ENCODE measurements at places on chromosomes 7 and 10.

DNA sequence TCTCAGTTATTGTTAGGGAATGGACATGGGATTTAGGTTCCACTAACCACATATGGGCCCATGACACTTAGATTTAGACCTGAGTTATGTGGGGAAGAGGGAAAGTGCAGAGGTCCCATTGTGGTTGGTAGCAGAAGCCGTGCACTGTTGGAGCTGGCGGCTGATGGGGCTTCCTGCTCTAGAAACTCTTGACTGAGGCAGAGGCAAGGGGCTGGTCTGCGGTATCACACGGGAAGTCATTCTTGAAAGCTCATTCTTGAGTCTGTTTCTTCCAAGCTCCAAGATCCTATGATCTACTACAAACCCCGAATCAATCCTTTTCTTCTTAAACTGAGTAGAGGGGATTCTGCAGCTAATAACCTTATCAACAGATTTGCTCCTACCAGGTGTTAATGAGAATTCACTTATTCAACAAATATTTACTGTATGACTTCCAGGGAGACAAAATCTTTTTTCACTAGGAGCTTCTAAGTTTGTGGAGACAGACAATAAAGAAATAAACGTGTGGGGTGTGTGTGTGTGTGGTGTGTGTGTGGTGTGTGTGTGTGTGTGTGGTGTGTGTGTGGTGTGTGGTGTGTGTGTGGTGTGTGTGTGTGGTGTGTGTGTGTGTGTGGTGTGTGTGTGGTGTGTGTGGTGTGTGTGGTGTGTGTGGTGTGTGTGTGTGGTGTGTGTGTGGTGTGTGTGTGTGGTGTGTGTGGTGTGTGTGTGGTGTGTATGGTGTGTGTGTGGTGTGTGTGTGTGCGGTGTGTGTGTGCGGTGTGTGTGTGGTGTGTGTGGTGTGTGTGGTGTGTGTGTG is 57.1 kb downstream of the AOC1 start:
- H3K27ac ChIP-seq = no peak overlapping the region
- H3K27me3 ChIP-seq = peaks cover 12% of the 10 kb centered on the region
- no peak overlapping the region for H3K4me3 ChIP-seq
- DNase-seq = no peak
- no peaks in the 10 kb centered on the region for H3K36me3 ChIP-seq

- no peak overlapping the region for H3K4me3 ChIP-seq
- H3K4me1 ChIP-seq = peaks cover 17% of the 10 kb centered on the region
- DNase-seq = peak; percentile 65
- no peaks in the 10 kb centered on the region for H3K27me3 ChIP-seq
- no peak overlapping the region for H3K27ac ChIP-seq
Measured at GRCh38 chr7:73704640-73705550, 14.6 kb downstream of the STX1A start.

DNA sequence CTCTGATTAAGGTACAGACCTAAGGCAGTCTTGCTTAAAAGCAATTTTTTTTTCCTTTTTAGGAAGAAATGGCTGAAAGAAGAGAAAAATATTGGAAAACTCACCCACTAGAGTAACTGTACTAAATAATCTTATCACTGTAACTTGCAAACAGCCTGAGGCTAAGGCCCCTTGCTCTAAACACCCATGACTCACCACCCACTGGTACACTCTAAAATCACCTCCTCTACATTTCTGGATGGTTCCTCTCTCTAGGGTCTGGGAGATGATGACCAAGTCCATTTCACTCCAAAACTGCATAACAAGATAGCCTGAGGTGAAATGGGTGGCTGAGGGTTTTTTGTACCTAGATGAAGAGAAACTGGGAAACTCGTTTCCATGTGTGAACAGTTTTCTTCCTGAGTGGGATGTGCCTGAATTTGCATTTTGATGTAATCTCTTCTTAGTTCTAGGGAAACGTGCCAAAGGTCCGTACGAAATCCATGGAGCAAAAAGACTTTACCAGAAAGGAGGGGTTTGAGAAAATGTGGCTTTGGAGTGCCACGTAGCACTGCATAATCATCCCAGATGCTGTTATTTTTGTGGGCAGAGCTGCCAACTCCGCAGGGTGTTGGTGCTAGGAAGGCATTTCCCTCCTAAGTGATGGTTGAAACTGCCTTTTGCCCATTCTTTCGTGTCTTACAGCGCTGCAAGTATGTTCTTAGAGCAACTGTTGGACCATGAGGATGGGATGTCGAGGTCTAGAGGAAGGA is 113.5 kb upstream of the C10orf90 start:
- no peak for DNase-seq
- H3K4me3 ChIP-seq = no peak overlapping the region
- H3K27me3 ChIP-seq = no peaks in the 10 kb centered on the region
- no peaks in the 10 kb centered on the region for H3K36me3 ChIP-seq
- no peak overlapping the region for H3K27ac ChIP-seq

DNA sequence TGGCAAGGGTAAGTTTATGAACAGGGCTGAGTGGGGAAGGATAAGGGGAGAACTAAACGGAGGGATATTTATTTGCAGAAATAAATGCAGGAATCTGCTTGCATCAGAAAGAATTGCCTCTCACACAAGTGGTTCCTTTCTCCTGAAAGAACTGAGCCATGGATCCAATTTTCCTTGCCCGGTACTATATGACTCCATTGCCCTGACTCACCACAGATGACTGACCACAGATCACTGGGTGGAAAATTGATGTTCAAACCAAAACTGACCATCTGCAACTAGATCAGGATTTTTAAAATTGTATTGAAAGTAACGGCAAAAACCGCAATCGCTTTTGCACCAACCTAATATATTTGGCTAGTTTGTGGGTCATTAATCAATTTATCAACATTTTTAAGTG is 6.2 kb upstream of the MACC1 start:
- no peaks in the 10 kb centered on the region for H3K36me3 ChIP-seq
- no peak for DNase-seq
- H3K4me3 ChIP-seq = no peak overlapping the region
- no peaks in the 10 kb centered on the region for H3K27me3 ChIP-seq
- no peak overlapping the region for H3K27ac ChIP-seq

GRCh38 chr7:17472939-17473338 is 174.5 kb downstream of the AHR start:
- H3K4me1 ChIP-seq = no peaks in the 10 kb centered on the region
- H3K27me3 ChIP-seq = no peaks in the 10 kb centered on the region
- H3K36me3 ChIP-seq = no peaks in the 10 kb centered on the region
- H3K27ac ChIP-seq = no peak overlapping the region
- DNase-seq = no peak

GRCh38 chr10:125592897-125593296 is 90.1 kb downstream of the TEX36 start:
- no peaks in the 10 kb centered on the region for H3K27me3 ChIP-seq
- no peak overlapping the region for H3K4me3 ChIP-seq
- H3K27ac ChIP-seq = no peak overlapping the region
- no peak for DNase-seq

- H3K27me3 ChIP-seq = no peaks in the 10 kb centered on the region
- no peak for DNase-seq
- H3K4me1 ChIP-seq = no peaks in the 10 kb centered on the region
- H3K36me3 ChIP-seq = peaks cover 42% of the 10 kb centered on the region
- no peak overlapping the region for H3K4me3 ChIP-seq
Measured at GRCh38 chr10:339038-339391, 203.8 kb downstream of the ZMYND11 start.

DNA sequence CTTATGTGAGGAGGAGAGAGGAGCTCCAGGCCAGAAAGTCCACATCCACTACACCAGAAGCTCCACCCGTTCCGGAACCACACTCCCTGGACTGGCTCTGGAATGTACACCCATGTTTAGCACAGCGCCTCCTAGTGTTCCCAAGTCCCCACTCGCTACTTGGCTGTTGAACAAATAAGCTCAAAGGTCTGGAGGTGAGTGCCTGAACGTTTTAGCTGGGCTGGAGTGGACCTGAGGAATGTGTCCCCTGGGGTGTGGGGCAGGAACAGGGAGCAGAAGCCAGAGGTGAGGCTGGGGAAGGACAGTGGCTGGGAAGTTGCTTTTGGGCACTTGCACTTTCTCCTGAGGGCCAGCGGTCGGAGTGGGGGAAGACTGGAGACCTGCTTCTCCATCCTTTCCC is 164.1 kb upstream of the CDCA7L start:
- H3K27ac ChIP-seq = no peak overlapping the region
- DNase-seq = peak; percentile 56
- no peaks in the 10 kb centered on the region for H3K36me3 ChIP-seq
- H3K27me3 ChIP-seq = no peaks in the 10 kb centered on the region
- no peak overlapping the region for H3K4me3 ChIP-seq

DNA sequence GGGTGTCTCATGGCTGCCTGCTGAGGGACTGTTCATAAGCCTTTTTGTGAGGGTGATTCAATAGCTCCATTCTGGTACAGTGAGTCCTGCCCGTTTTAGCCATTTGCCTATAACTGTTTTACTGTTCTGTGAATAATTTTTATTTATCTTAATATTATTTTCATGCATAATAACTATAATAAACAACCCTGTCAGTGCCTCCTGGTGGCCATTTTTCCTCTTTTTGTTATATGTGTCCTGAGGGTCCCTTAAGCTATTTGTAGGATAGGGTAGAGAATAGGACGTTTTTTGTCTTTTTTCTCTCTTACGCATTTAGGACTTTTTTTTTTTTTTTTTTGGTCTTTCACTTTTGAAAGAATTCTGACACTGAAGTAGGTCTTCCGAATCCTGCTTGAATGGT is 2.9 kb downstream of the C1QL3 start:
- peaks cover 36% of the 10 kb centered on the region for H3K27me3 ChIP-seq
- no peak overlapping the region for H3K4me3 ChIP-seq
- no peaks in the 10 kb centered on the region for H3K36me3 ChIP-seq
- H3K4me1 ChIP-seq = peaks cover 27% of the 10 kb centered on the region
- no peak overlapping the region for H3K27ac ChIP-seq

DNA sequence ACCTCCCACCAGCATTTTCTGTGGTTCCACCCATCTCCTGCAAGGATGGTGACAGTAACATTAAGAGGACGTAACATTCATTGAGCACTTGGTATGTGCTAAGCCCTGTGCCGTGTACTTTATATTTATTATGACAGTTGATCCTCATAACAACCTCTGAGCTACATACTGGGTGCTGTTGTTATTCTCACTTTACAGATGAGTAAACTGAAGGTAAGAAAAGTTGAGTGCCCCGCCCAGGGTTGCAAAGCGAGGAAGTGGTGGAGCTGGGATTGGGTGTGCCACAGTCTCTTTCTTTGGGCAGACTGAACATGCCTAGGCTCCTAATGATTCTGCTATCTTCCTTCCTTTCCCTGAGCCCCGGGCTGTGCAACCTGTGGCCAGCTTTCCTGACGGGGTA is 107.4 kb downstream of the SH3PXD2A start:
- no peak overlapping the region for H3K4me3 ChIP-seq
- no peaks in the 10 kb centered on the region for H3K27me3 ChIP-seq
- no peaks in the 10 kb centered on the region for H3K36me3 ChIP-seq
- DNase-seq = no peak
- peaks cover 22% of the 10 kb centered on the region for H3K4me1 ChIP-seq

GRCh38 chr7:81507221-81507620 is 262.6 kb downstream of the HGF start:
- no peak overlapping the region for H3K4me3 ChIP-seq
- H3K36me3 ChIP-seq = no peaks in the 10 kb centered on the region
- no peaks in the 10 kb centered on the region for H3K27me3 ChIP-seq
- no peaks in the 10 kb centered on the region for H3K4me1 ChIP-seq

DNA sequence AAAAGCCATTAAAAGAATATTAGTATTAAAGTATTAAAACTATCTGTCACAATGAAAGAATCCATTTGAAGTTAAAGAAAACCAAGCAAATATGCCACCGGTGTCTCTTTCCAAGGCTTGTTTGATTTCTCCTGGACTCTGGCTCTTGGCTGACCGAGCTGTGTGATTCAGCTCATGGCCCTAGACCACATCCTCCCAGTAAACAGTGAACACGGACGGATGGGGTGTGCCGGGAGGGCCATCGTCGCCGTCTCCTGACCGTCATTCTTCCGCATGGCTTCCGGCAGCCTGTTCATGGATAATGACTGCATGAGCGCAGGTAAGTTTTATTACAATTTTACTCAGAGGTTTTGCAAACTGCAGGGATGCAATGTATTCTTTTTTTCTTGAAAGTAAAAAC is 218.5 kb downstream of the DNAJB6 start:
- no peak for DNase-seq
- H3K4me1 ChIP-seq = no peaks in the 10 kb centered on the region
- no peak overlapping the region for H3K4me3 ChIP-seq
- H3K36me3 ChIP-seq = no peaks in the 10 kb centered on the region
- no peak overlapping the region for H3K27ac ChIP-seq
- no peaks in the 10 kb centered on the region for H3K27me3 ChIP-seq

GRCh38 chr7:101666293-101666692 is 37.2 kb upstream of the MYL10 start:
- H3K27ac ChIP-seq = no peak overlapping the region
- no peak for DNase-seq
- no peaks in the 10 kb centered on the region for H3K4me1 ChIP-seq
- no peaks in the 10 kb centered on the region for H3K36me3 ChIP-seq
- no peaks in the 10 kb centered on the region for H3K27me3 ChIP-seq

GRCh38 chr10:49539320-49539885 is 482 bp upstream of the ERCC6 start:
- H3K36me3 ChIP-seq = no peaks in the 10 kb centered on the region
- no peaks in the 10 kb centered on the region for H3K27me3 ChIP-seq
- H3K4me3 ChIP-seq = peak overlapping the region; percentile 72
- peak; percentile 60 for DNase-seq
- H3K4me1 ChIP-seq = peaks cover 35% of the 10 kb centered on the region

- H3K36me3 ChIP-seq = no peaks in the 10 kb centered on the region
- H3K27ac ChIP-seq = no peak overlapping the region
- peaks cover 14% of the 10 kb centered on the region for H3K4me1 ChIP-seq
Measured at GRCh38 chr10:44864051-44864450, 47.1 kb upstream of the TMEM72 start.

GRCh38 chr10:87750001-87750671 is 67.9 kb downstream of the ATAD1 start:
- no peaks in the 10 kb centered on the region for H3K27me3 ChIP-seq
- H3K4me3 ChIP-seq = no peak overlapping the region
- peaks cover 59% of the 10 kb centered on the region for H3K36me3 ChIP-seq
- DNase-seq = no peak

GRCh38 chr10:79165070-79165778 is 96.5 kb downstream of the ZMIZ1 start:
- no peak overlapping the region for H3K27ac ChIP-seq
- no peak for DNase-seq
- H3K4me3 ChIP-seq = no peak overlapping the region
- peaks cover 64% of the 10 kb centered on the region for H3K36me3 ChIP-seq
- no peaks in the 10 kb centered on the region for H3K27me3 ChIP-seq

GRCh38 chr7:155820788-155821187 is 8.5 kb upstream of the SHH start:
- no peaks in the 10 kb centered on the region for H3K4me1 ChIP-seq
- H3K4me3 ChIP-seq = no peak overlapping the region
- H3K27me3 ChIP-seq = peaks cover 11% of the 10 kb centered on the region
- peak; percentile 41 for DNase-seq
